ENCODE measurements at places on chromosomes 2 and 18.

GRCh38 chr2:190353537-190353899 lies 10.1 kb downstream of the INPP1 start:
- no peak for DNase-seq

- no peak for DNase-seq
Measured at GRCh38 chr18:46345181-46345465, 240.9 kb downstream of the HAUS1 start.

GRCh38 chr2:124320051-124320688 lies 295.1 kb downstream of the CNTNAP5 start:
- no peak for DNase-seq

DNA sequence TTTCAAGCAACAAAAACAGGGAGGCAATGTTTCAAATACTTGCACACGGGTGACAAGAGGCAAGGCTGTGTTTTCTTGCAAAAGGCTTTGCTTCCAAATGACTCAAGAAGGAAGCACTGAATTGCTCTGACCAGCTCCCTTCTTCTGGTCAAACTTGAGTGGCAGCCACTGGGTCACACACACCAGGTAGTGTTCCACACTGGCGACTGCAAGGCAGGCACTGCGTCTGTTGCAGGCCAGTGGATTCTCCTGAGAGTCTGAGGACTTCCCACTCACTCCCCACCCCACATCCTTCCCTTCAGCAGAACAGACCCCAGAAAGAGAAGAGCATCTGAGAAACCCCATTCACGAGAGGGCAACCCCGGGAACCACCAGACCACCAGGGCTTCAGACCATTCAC lies 19.8 kb downstream of the PARD6G start:
- no peak for DNase-seq

GRCh38 chr18:356778-357177 lies 88.9 kb upstream of the THOC1 start:
- DNase-seq = no peak

- DNase-seq = no peak
Measured at GRCh38 chr2:191176305-191176704, 25.5 kb upstream of the STAT4 start.

- DNase-seq = no peak
Measured at GRCh38 chr2:74646201-74646600, 1.9 kb downstream of the M1AP start.

GRCh38 chr2:64325852-64326577 lies 127.9 kb upstream of the LGALSL start:
- no peak for DNase-seq

GRCh38 chr18:49784427-49785185 lies 28.7 kb downstream of the ACAA2 start:
- peak; percentile 42 for DNase-seq

DNA sequence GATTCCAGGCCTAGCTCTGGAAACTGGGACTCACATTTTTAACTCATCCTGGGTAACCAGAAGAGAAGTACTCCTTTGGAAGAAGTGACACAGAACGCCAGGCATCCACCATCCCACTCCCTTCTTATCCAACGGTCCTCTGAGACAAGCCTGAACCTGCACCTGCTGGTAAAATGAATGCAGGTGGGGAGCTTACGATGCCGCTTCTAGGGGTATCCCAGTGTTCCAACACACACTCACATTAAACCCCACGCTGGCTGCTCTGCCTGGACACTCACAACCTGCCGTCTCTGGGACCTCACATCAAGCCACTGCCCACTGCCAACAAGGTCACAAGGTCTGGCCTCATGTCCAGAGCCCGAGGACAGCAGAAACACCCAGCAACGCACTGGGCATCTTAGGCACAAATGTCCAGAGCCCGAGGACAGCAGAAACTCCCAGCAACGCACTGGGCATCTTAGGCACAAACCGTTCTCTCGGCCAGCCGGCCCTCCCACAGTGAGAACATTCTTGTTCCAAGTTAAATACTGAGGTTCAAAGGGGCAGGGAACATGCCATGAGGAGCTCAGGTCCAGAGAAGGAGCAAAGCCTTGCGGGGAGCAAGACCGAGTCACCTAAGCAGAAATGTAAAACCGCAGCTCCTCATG lies 9.9 kb downstream of the SLC66A2 start:
- DNase-seq = no peak

- no peak for DNase-seq
Measured at GRCh38 chr2:142594935-142595334, 282.5 kb upstream of the KYNU start.
